ENCODE measurements at places on chromosomes 16 and 17.
A peak's percentile ranks its signal among the peaks of the same experiment; 100 is the strongest.

- DNase-seq, result no peak
These were observed 269.6 kb upstream of the RPL38 start for GRCh38 chr17:73933871-73934270.

DNA sequence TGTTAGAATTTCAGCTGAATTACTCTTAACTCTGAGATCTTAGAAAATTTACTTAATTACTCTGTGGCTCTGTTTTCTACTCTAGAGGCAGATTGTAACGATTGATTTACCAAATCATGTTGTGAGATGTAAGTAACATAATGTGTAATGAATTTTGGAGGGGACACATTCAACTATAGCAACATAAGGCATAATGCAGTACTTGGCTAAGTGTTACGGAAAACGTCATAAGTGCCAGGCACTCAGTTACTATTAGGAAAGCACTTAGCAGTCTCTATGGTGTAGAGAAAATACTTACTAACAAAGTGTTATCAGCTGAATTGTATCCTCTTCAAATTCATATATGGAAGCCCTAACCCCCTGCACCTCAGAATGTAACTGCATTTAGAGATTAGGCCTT is 40.6 kb upstream of the CDH8 start:
- DNase-seq, result no peak

GRCh38 chr17:77001487-77001886 is 133.3 kb downstream of the MGAT5B start:
- DNase-seq, result no peak

DNA sequence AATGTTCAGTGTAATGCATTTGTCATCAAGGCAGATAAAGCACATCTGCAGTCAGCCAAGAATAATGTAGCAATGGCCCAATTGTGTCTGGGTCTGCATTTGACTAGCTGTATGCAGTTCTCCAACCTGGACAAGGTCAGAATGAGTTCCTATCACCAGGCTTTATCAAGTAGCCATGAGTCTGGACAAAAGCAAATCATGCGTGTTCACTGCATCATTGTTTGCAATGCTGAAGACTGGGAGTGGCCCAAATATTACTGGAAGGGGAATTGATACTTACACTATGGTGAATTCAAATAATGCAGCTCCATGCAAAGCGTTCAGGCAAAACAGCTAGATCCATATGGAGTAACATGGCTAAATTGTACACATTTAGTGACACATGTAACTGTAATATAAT is 250.9 kb downstream of the TOX3 start:
- DNase-seq, result no peak

DNA sequence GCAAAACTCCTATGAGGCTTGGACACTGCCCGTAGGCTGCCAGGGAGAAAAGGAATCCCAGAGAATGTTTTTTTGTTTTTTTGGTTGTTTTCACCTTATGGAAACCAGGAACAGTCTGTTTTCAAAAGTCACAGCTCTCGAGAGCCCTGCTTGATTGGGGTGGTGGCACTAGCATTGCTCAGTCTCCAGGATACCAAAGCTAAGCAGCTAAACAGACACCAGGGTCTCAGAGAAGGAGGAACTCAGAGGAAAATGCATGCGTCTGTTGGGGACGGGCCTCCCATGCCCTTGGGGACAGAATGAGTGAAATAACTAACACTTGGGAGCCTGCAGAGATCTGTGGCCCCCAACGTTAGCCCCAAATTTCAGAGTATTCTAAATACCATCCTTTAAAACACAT is 178.8 kb downstream of the SOX9 start:
- no peak for DNase-seq

DNA sequence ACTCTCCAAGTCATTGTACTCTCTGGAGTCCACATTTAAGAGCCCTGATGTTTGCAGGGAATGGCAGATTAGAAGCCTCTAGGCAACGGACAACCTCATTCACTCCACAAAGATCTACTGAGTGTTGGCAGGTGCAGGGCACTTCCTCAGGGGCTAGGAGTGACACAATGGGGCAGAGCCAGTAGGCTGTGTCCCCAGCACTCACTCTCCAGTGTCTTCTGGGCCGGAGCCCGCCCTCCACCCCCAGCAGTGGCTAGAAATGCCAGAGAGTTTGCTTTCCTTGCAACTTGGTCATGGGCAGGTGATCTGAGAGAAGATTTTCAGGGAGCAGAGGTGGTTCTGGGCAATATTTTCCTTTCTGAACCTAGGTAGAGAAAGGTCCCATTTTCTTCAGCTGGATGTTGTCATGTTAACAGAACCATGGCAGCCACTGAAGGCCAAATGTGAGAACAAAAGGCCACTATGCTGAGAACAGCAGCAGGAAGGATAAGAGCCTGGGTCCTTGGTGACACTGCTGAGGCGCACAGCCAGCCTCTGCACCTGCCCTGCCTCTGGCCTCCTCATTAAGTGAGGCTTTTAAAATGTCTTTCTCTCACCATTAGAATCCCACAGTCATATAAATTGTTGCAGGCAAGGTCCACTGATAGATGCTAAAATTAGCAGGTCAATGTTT is 96.2 kb downstream of the USP31 start:
- no peak for DNase-seq

DNA sequence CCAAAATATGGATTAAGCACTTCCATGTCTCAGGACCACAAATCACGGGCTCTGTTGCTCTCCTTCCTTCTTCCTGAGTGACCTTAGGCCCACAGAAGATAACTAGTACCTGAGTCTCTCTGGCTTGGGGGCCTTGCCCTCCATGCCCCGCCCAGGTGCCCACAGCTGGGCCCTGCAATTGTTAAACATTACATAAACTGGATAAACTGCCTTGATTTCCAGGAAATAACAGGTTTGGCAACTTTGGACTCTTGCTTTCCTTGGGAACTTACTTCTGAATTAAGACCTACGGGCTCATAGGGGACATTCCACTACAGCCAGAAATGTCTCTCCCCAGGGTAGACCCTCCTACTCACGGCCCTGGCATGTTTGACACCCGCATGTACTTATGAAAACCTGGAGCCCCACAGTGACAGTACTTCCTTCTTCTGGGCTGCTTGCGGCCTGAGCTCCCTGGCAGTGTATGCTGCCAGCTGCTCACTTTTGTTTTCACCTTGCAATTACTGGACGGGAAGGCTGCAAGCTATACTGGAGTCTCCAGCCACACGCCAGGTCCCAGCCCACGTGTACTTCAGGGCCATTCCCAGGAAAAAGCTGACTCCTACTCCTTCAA is 2.3 kb upstream of the UBALD2 start:
- DNase-seq, result no peak

- no peak for DNase-seq
These were observed 53.5 kb downstream of the SOCS1 start for GRCh38 chr16:11202260-11203091.

DNA sequence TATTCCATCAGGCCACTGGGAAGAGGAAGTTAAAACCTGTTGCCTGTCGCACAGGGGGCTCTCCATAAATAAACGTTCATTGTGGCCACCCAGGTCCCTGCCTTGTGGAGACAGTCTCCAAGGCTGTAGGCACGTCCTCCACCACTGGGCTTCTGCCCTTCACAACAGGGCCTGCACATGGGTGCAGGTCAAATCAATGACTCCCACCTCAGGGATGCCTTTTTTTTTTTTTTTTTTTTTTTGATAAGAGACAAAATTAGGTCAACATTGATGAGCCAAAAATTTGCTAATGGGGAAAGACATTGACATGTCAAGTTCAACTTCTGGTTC is 12.6 kb upstream of the SLC12A3 start:
- no peak for DNase-seq

DNA sequence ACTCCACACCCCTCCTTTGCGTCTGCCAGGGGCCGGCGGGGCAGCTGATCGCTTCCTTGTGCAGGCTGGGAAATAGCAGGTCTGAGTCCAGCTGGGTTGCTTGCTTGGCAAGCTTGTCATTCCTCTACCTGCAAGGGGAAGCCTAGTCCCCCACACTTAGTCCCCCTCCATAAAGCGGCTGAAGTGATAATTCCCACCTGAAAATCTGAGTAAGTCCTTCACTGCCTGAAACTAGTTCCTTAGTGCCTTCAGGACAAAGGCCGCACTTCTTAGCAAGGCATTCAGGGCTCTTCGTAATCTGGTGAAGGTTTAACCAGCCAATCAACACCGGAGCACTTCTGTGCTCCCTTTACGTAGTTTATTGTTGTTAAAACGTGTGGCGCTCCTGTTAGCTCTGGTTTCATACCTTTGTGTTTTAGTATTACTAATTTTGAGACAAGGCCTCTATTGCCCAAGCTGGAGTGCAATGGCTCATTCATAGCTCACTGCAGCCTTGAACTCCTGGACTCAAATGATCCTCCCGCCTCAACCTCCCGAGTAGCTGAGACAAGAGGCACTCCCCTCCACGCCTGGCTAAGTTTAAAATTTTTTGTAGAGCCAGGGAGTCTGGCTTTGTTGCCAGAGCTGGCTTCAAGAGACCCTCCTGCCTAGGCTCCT is 817 bp downstream of the PSKH1 start:
- no peak for DNase-seq

- no peak for DNase-seq
These were observed 201.5 kb downstream of the IRF8 start for GRCh38 chr16:86100205-86101136.

GRCh38 chr17:67655478-67656148 is 62.1 kb upstream of the NOL11 start:
- no peak for DNase-seq

DNA sequence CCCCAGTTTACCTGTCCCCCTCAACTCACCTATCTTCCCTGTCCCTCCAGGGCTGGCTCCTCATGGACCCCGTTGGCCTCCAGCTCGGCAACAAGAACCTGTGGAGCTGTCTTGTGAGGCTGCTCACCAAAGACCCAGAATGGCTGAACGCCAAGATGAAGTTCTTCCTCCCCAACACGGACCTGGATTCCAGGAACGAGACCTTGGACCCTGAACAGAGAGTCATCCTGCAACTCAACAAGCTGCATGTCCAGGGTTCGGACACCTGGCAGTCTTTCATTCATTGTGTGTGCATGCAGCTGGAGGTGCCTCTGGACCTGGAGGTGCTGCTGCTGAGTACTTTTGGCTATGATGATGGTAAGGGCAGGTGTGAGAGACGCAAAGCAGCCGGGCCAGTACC is 31.3 kb downstream of the NLRC5 start:
- no peak for DNase-seq

- no peak for DNase-seq
These were observed 88.2 kb downstream of the NOG start for GRCh38 chr17:56681561-56682266.

DNA sequence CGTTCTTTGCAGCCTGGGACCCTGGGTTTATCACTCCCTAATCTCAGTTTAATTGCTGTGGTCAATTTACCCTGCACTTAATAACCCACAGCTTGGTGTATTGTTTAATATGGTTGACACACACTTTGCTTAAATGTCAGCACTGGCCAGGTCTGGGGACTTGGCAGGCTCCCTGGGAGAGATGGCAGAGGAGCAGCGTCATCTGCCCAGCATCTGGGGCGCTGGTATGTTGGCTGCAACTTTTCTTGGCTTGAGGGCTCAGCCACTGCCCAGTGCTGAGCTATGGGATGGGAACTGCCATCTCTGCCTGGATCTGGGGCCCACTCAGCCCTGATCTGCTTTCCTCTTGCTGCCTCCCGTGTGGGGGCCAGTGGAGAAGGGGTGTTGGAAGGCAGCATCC is 115.7 kb upstream of the IRX3 start:
- DNase-seq, result no peak

DNA sequence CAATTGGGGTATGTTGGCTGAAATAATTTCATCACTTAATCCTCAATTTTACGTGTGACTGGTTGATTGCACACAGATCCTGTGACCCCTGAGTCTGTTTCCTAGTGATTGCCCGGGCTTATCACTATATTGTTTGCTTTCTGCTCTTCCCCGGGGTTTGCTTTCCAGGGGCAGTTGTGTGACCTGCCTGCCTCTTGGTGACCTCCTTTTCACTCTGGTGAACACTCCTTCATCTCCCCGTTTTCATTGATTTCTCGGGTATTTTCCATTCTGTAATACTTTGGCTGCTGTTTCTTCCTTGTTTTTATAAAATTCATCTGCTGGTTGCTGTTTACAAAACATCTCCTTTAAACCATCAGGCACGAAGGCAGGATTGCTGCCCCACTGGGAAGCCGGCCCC is 36.0 kb downstream of the NTN1 start:
- no peak for DNase-seq

GRCh38 chr17:1645207-1646171 is at the start of gene SCARF1:
Gene SCARF1, minus strand, starts transcription at chr17:1645732. Its CDS starts 35 bp downstream, at chr17:1645697.
- DNase-seq, result peak; percentile 76

DNA sequence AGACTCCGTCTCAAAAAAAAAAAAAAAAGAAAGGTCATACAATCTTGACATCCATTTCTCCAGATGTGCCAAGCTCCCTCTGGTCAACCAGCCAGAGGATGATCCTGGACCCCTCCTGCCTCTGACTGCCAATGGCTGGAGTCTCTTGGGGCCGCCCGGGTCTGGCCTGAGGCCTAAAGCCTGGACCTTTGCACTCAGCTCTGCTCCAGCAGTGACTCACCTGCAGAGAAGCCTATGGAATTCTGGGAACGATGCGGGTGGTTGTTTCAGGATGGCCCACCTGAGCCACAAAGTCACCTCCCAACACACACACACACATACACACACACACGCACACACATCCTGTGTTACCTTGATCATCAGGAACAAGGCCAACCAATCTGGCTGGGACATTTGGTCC is 64.0 kb upstream of the DNAH17 start:
- no peak for DNase-seq

DNA sequence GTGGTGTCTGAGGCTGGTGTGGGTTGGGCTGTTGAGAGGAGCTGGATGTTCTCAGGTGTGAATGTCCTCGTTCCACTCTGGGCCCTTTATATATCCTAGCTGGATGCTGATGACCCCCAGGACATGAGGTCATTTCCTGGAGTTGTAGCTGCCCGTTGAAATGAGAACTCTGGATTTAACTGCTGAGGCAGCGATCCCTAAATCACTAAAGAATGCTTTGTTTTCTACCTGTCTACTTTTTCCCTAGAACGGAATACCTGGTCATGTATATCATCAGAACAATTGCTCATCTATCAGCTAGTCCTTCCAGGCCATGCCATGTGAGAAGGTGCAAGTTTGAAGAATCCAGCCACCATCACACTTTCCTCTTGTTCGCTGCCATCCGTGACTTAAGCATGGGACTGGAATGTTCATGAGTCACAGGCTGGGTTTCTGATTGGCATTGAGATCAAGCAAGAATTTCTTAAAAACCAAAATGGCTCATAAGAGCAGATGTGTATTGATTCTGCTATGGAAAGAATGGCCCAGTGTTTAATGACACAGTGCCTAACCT is at the start of gene KRTAP2-3:
Gene KRTAP2-3 (minus strand): TSS at position 63 of the 553 bp plus-strand sequence. CDS start 64 bp downstream, outside the sequence.
- DNase-seq, result no peak

GRCh38 chr16:23949630-23950290 is 114.0 kb downstream of the PRKCB start:
- DNase-seq, result peak; percentile 65
